ENCODE measurements at places on chromosomes 12 and 14.

GRCh38 chr12:120259418-120260202, 5.9 kb downstream of the PXN start:
- no peak for DNase-seq

GRCh38 chr14:61178226-61179060, 102.7 kb downstream of the TMEM30B start:
- DNase-seq = peak; percentile 96

DNA sequence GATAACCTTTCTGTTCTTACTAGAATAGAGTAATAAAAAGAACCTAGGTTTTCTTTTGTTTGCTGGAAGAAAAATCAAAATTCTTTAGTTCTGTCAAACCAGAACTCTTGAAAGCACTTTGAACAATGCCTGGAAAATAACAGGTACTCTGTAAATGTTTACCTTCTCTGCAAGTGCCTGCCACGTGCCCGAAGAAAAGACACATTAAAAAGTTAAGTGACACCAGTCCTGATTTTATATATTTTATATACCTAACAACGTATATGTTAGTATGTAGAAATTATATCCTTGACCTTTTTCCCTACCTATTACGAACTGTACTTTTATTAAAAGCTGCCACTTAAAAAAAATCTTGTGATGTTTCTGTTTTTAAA, 976 bp downstream of the THAP2 start:
- no peak for DNase-seq

DNA sequence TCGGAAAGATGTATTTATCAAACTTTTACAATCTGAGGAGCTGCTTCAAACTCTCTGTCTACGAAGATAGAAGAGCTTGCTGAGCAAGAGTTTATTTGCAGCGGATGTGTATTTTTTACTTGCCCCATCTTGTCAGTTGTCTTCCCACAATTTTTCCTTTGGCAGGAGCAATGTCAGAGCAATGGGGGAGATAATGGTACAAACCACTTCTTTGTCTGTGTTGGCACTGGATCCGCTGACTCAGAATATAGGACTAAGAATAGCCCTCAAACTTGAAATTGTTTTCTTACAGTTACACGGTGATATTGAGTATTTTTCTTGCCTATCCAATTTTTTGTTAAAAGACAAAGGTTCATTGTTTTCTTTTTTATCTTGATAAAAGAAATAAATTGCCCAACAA, 27.6 kb downstream of the HELB start:
- DNase-seq = peak; percentile 47

- peak; percentile 28 for DNase-seq
Observed at GRCh38 chr12:83015390-83016217, 328.9 kb downstream of the TMTC2 start.

- peak; percentile 55 for DNase-seq
Observed at GRCh38 chr14:103889313-103890051, 38.8 kb upstream of the TDRD9 start.

DNA sequence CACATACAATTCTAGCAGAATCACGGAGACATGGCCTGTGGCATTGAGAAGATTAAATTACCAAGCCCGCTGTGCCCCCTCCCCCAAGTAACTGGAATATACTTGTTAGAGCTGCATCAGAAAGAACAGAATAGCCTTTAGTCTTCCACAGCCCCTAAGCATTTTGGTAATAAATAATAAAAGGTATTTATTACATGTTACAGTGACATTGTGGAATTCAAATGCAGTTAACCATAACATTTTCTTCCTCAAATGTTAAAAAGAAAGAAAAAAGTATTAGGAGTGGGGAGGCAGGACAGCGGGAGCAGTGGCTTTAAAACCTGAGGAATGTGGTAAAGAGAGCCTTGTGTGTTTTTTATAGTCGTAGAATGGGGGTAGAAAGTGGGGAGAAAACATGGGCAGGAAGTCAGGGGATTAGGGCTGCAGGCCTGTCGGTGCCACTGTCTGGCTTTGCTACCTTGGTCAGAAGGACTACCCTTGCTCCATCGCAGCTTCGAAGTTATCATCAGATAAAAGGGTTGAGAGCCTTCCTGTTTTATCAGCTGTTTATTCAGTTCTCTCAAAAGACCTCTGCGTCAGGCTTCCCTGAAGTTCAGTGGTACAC, 255.9 kb downstream of the MSRB3 start:
- peak; percentile 15 for DNase-seq

DNA sequence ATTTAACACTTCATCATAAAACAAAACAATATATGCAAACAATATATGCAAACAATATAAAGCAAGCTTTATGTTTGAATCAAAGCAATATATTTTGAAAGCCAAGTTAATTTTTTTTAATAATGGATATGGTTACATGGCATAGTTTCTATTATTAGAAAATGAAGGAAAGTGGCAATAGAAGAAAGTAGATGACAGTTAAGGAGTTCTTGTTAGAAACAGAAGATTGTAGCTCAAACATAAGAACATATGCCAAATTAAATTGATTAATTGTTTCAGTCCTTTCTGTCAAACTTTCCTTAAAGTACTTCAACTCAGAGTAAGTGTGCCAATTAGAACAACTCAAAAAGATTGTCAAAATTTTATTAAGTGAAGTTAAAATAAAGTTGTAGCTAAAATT, 1248.3 kb downstream of the SLC16A7 start:
- DNase-seq = no peak

DNA sequence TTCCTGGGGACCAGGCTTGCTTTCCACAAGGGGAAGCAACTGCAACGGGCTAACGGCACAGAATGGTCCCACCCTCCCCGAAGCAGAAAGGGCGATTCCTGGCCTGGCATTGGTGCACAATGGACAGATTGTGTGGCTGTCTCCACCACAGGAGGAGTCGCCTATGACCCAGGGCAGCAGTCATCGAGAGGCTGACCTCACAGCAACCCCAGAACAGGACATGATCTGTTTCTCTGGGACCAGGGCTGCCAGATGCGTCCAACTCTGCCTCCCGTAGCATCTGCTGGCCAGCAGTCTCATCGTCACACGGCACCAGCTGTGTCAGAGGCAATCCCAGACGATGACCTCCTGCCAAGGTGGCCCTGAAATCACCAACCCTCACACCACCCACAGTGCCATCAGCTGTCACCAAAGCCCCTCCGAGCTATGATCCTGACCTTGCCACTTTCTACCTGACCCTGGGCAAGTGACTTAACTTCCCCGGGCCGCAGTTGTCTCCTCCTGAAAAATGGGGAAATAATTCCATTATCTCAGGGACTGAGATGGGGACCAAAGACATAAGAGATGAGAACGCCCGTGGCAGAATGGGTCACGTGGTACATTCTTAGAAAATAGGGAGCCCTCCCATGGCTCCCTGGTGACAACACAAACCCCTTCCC, 86.7 kb downstream of the CHGA start:
- DNase-seq = no peak

DNA sequence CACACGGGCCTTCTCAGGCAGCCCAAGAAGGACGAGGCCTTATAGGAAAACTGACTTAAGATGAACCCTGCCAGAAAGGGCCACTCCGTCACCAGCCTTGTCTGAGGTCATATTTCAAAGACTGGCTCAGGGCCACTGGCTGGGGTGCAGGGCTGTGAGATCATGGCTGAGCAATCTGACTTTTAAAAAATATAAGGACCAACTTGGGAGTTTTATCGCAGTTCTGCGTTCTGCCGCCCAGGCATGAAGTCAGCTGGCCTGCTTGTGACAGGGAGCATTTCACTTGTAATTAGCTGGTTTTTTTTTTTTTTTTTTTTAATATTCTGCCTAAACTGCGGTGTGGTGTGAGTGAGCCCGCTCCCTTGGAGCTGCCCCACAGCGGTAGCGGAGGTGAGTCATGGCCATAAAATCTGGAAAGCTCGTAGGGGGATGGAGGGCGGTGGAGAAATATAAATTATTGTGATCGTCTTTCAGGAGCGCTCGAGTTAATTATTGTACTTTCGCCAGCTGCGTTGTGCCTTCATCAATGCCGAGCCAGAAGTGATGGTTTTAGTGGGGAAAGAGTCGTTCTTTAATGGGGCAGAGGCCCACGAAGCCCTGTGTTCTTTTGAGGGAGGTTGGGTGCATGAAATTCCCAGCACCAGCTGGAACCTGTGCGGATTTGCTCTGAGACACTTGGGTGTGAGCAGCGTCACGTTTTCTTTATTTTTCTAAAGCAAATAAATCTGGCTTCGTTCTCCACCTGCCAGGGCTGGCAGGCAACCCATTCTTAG, 231.9 kb downstream of the C12orf75 start:
- DNase-seq = peak; percentile 92
